ENCODE measurements at places on chromosomes 11 and 22.

DNA sequence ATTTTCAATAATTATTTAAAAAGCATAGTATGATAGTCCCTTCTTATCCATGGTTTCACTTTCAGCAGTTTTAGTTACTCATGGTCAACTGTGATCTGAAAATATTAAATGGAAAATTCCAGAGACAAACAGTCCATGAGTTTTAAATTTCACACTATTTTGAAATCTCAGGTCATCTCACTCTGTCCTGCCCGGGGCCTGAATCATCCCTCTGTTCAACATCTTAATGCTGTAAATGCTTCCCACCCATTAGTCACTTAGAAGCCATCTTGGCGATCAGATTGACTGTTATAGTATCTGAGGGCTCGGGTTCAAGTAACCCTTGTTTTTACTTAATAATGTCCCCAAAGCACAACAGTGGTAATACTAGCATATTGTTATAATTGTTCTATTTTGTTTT lies 1509.3 kb downstream of the FAM181B start:
- no peak for DNase-seq

- DNase-seq, result no peak
Measured at GRCh38 chr11:2746401-2747247, 46.8 kb upstream of the KCNQ1OT1 start.

GRCh38 chr22:17307566-17307965 lies 61.7 kb upstream of the CECR2 start:
- no peak for DNase-seq

- DNase-seq, result no peak
Measured at GRCh38 chr11:82818409-82819043, 81.7 kb downstream of the PRCP start.

DNA sequence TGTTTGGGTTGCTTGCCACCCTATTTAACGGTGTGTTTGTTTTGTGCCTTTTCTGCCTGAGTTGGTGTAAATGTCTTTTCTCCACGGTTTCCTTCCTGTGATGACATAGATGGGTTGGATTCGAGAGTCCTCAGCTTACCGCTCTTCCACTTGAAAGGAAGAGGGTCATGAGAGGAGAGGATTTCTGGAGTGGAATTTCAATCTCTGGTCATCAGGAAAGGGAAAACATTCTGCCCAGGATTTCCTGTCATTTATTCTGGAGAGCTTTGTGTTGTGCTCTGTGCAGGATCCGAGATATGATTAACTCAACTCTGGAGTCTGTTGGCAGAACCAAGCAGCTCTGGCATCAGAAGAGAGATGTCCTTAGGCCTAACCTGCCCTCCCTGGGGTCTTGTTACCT lies 605.2 kb downstream of the NTM start:
- no peak for DNase-seq

- DNase-seq, result peak; percentile 81
Measured at GRCh38 chr11:9861860-9862725, 198.2 kb downstream of the SWAP70 start.

DNA sequence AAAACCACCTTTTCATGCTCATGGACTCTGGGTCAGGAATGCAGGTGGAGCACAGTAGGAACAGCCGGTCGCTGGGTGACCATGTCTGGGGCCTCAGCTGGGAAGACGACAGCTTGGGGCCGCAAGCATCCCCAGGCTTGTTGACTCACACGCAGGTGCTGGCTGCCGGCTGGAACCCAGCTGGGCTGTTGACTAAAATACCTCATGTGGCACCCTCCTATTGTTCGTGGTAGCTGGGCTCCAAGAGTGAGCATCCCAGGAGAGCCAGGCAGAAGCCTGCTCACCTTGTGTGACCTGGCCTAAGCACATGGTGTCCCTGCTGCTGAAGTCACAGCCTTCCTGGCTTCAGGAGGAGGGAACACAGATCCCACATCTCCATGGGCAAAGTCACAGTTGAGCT lies 9.4 kb downstream of the DPP3 start:
- no peak for DNase-seq

GRCh38 chr22:43731988-43732387 lies 80.1 kb downstream of the EFCAB6 start:
- DNase-seq, result no peak

DNA sequence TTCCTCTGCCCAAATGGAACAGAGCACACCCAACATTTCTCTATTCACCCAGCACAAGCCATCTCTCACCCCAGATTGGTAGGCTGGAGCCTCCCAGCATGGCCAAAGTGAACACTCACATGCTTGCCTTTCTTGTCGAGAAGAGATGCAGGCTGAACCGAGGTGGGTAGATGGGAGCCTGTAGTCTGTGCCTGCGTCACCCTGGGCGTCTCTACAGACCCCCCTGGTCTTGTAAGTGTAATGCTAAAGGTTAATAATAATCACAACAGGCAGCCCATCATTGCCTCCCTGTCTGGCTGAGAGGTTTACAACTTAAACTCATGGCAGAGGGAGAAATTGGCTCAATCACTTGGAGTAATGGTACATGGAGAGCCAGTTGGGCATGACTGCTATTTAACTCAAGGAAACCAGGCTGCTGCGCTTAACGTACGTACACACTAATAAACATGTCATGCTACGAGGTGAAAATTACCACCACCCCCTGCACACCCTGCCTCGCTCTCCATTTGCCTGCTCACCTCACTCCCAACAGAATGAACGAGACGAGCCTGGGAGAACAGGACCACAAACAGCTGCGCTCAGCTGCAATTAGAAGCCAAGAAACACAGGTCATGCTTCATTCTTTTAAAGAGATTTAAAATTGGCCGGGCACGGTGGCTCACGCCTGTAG lies 9.1 kb upstream of the ZBTB16 start:
- no peak for DNase-seq

DNA sequence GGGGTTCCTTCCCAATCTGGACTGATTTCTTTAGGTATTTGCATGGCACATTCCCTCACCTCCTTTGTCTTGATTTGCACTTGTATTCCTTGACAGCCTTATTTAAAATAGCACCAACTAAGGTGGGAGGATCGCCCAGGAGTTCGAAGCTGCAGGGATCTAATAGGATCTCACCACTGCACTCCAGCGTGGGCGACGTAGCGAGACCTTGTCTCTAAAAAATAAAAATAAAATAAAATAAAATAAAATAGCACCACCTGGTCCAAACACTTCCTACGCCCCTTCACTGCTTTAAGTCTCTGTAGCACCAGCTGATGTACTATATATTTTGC lies 775 bp downstream of the SLC2A11 start:
- no peak for DNase-seq

GRCh38 chr11:95796501-95796900 lies 6.2 kb downstream of the CEP57 start:
- DNase-seq, result no peak

DNA sequence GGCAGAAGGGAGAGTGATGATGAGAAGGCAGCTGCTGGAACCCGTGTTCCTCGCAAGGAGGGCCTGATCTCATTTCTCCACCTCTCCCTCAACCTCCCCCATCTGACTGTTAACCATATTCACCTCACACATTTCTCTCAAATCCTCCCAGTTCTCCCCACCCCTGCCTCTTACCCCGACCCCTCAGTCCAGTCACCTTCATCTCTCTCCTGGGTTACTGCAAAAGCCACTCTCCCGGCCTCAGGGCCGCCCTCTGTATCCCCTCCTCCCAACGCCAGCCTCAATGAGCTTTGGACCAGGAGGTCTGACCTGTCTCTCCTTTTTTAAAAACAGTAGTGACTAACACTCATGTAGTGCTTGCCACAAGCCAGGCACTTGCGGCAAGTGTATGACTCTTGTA lies 29.5 kb upstream of the LMO1 start:
- no peak for DNase-seq

GRCh38 chr11:19912115-19912957 lies 199.7 kb downstream of the NAV2 start:
- DNase-seq, result no peak

DNA sequence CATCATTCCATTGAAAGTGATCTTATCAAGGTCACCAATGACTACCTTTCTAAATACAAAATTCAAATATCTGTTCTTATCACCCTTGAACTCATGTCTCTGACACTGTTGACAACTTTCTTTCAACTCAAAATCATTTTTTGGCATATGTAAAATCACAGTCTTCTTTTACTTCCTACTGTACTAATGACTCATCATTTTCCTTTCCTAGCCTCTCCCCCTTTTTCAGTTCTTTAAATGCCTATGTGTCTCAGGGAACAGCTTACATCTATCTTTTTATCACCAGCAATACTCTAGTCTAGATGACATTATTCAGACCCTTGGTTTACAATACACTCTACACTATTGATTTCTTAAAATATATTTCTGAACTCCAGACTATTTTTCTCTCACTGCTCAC lies 2220.7 kb upstream of the RAG2 start:
- DNase-seq, result no peak

DNA sequence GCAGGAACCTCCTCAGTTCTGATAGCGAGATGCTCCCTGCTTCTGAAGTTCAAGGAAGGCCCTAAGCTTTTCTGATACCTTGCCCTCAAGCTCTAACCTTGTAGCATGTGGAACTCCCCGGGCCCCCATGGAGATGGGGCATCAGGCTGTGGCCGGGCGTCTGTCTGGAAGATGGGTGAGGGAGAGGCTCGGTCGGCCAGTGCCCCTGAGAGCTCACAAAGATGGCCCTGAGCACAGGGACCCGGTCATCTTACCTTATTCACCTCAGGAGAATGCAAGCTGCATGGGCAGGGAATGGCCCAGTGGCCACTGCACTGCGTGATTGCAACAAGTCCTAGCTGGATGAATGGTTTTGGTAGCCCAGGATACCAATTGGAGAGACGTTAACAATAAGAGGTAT lies 830.3 kb downstream of the TBC1D22A start:
- DNase-seq, result no peak

DNA sequence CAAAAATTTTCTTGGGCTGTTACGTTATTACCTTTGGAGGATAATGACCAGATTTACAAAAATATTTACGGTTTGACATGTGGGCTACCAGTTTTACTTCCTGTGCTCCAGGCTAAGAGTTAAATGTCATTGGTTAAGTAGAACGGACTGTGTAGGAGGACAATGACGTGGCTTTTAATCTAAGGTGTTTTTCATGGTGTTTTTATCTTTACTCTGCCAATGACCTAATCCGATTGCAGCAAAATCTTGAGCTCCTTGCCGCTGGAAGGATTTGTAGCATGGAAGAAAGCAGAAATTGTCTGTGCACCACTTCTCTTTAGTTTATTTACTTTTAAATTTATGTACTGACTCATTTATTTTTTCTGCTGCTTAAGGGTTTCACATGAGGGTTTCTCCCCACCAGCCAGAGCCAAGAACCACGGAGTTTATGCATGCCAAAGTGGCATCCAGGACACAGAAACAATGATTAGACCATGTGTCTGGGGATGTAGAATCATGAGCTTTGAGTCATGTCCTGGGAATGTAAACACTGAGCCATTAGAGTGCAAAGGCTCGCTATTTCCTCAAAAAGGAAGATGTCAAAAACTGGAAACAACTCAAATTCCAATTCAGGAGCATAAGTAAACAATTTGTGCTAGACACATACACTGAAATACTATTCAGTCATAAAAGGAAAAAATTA lies 1.9 kb upstream of the CARD16 start:
- DNase-seq, result no peak

DNA sequence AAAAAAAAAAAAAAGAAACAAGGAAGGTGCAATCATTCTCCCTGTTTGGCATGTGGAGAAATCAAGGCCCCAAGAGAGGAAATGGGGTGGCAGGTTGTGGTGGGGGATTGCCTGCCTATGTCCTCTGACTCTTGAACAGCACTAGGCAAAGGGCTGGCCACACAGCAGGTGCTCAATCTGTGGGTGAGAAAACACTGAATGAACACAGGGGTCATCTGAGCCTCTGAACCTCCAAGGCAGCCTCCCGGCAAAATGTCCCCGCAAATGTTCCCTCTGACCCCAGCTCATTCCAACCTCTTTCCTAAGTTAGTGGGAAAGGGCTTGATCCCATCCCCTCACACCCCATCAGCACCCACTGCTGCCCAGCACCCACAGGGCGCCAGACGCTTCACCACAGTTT lies 4.6 kb downstream of the PLA2G6 start:
- peak; percentile 67 for DNase-seq

GRCh38 chr22:32005453-32005852 lies 37.6 kb upstream of the SLC5A1 start:
- no peak for DNase-seq

- DNase-seq, result no peak
Measured at GRCh38 chr11:1006762-1007161, 29.8 kb downstream of the MUC6 start.

GRCh38 chr22:41485033-41485432 lies 16.1 kb downstream of the ACO2 start:
- DNase-seq, result no peak

DNA sequence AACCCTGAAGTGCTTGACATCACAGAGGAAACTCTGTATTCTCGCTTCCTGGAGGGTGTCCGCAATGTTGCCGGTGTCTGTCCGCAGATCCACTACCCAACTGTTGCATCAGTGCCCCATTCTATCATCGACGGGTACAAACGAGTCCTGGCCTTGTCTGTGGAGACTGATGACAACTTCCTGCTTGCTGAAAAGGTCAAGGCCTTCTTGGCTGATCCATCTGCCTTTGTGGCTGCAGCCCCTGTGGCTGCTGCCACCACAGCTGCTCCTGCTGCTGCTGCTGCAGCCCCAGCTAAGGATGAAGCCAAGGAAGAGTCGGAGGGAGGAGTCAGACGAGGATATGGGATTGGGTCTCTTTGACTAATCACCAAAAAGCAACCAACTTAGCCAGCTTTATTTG lies 42.9 kb upstream of the DAGLA start:
- DNase-seq, result peak; percentile 36

- DNase-seq, result peak; percentile 64
Measured at GRCh38 chr11:75673977-75674582, 5.2 kb upstream of the MAP6 start.

- DNase-seq, result no peak
Measured at GRCh38 chr11:96065379-96065778, 141.5 kb upstream of the MTMR2 start.

DNA sequence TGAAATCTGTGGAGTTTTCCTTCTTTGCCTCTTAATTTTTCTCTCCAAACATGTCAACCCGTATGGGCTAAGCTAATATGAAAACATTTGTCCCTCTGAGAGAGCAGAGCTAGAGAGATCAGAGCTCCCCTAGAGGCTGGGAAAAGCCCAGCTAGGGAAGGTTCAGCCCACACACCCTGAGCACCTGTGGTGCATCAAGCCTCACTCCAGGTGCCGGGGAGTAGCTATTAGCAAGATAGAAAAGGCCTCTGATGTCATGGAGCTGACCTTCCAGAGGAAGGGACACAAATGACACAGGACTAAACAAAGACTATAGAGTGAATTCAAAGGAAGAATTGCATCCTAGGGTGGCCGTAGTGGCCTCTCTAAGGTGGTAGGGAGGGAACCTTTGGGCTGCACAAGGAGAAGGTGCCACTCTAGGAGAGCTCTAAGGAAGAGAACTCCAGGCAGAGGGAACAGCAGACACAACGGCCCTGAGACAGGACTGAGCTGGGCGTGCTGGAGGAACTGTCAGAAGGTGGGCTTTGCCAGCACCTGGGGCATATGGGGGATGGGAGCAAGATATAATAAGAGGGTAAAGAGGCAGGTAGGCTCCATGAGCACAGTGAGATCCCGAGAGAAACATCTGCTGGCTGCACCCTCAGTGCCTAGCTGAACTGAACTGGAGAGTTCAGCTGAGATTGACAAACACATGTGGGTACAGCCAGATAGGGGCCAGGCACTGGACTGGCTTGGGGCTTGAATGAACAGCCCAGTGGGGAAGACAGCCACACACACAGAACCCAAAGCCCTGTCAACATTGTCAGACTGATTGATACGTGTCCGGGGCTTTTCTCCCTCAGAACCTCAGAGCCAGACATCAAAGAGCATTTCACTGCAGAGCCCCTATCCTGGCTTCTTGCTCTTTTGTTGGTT lies 65.5 kb upstream of the DRD2 start:
- no peak for DNase-seq
